ENCODE measurements at places on chromosomes 5 and 9. TPM values are rescaled to one million over a fixed set of nuclear protein-coding genes. Genes with fewer than 3 reads are reported as not detected.

Gene KCNN2
- total RNA-seq: 6.3 TPM

Gene PMPCA
- 37.3 TPM for total RNA-seq

Gene ARSK
- 3.0 TPM for total RNA-seq

Gene EPB41L4A
- total RNA-seq: 44.6 TPM

Gene CLIC3
- total RNA-seq: not detected

Gene MCIDAS
- not detected for total RNA-seq

Gene ANGPTL2
- 14.6 TPM for total RNA-seq

Gene CMBL
- total RNA-seq: 7.6 TPM

Gene FAM81B
- total RNA-seq: not detected

Gene FAM163B
- not detected for total RNA-seq

Gene TTC1
- total RNA-seq: 45.9 TPM

Gene ENG
- total RNA-seq: 76.9 TPM

Gene CD72
- total RNA-seq: not detected

Gene ANKDD1B
- 1.3 TPM for total RNA-seq

Gene MAN2A1
- total RNA-seq: 85.8 TPM

Gene SLC6A19
- total RNA-seq: not detected

Gene IL33
- total RNA-seq: 17.5 TPM

Gene PCDHB5
- total RNA-seq: 0.32 TPM

Gene PRR16
- total RNA-seq: not detected

Gene NR2F1
- 63.9 TPM for total RNA-seq

Gene CDH10
- 0.57 TPM for total RNA-seq
